A673 (cell line): ENCODE measurements at places on chromosomes 12 and 14.

GRCh38 chr12:45357539-45358417, 141.9 kb downstream of the ANO6 start:
- DNase-seq: no peak

GRCh38 chr12:77220586-77220985, 155.2 kb upstream of the E2F7 start:
- DNase-seq: peak; percentile 30

DNA sequence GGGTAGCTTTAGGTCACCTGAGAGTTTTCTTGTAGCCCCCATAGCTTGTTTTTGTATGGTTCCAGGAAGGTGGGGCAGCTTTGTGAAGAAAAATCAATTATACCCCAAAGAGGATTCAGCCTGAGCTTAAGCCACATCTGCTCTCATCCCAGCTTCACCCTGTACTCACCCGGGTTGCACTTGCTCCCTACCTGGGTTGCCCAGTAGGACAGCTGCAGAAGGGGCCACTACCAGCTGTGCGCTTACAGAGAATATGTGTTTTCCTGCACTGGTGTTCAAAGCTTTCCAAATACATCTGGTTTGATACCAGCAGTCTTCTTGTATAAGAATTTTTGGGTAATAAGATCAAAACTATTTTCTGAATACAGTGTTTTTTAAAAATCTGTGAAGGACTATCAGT, 3.0 kb upstream of the SLC38A1 start:
- no peak for DNase-seq

GRCh38 chr12:99431203-99431602, 216.3 kb upstream of the GARIN6 start:
- DNase-seq: no peak

- DNase-seq: no peak
Observed at GRCh38 chr14:105742531-105742848, 216.1 kb downstream of the TMEM121 start.

- DNase-seq: peak; percentile 42
Observed at GRCh38 chr14:49306152-49306751, 279.9 kb downstream of the RPS29 start.

DNA sequence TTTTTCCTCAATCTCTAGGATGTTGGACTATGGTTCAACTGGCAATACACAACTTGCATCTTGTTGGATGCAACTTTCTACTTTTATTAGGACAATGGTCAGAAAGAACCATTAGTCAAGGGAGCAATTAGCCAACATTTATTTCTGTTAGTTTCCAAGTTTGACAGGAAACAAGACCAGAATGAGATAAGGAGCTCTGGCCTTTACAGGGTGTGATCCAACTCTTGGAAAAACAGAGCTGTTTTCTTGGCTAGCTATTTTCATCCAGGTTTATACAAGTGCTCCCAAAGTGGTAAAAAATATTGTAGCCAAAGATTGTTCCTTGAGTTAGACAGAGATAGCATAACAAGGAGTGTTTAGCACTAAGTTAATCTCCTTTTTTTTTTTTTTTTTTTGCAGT, 3.9 kb upstream of the SYNE2 start:
- DNase-seq: no peak

- no peak for DNase-seq
Observed at GRCh38 chr12:93080452-93080851, 151.4 kb upstream of the EEA1 start.

DNA sequence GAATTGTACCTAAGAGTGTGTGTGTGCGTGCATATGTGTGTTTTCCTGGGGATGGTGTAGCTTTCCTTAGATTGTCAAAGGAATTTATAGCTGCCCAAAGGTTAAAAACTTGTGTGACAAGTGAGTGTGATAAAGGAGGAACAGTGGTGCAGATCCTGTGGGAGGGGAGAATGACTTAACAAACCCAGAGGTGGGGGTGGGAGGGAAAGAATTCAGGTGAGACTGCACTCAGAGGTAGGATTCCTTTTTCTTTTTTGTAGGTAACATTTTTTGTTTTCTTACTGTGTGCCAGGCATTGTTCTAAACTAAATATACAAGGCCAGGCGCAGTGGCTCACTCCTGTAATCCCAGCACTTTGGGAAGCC, 45.3 kb upstream of the SINHCAF start:
- DNase-seq: no peak

DNA sequence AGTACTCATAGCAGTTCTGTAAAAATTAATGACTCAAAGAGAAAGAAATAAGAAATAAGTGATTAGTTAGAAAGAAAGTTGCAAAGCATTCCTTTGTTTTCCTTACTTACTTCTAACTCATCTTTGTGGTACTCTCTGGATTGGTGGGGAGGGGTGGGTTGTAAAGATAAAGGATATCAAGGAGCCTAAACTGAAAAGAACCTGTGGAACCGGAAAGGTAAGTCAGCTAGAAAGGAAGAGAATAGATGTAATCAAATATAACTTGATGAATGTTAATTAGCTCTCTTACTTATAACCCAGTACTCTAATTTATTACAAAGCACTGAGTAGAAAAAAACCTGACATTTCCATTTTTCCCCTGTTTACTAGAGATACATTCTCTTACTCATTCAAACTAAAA, 37.5 kb upstream of the KRR1 start:
- DNase-seq: no peak

DNA sequence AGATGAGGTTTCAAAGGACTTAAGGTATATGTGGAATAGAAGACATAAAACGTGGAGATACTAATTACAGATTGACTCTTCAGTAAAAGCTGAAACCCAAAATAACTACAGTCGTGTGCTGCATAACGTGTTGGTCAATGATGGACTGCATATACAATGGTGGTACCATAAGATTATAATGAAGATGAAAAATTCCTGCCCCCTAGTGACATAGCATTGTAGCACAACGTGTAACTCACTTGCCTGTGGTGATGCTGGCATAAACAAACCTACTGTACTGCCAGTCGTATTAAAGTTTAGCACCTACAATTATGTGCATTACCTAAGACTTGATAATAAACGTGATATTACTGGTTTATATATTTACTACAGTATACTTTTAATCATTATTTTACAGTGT, 150.3 kb downstream of the LRRK2 start:
- DNase-seq: peak; percentile 32

GRCh38 chr14:77026930-77027537, 1.5 kb downstream of the IRF2BPL start:
- peak; percentile 82 for DNase-seq

GRCh38 chr14:78107166-78107565, 63.0 kb upstream of the NRXN3 start:
- DNase-seq: no peak

- peak; percentile 71 for DNase-seq
Observed at GRCh38 chr12:132600048-132601032, 10.0 kb downstream of the LRCOL1 start.

GRCh38 chr12:40921563-40922163, 229.4 kb downstream of the CNTN1 start:
- peak; percentile 49 for DNase-seq

GRCh38 chr12:112973011-112973735, 5.1 kb upstream of the OAS2 start:
- DNase-seq: no peak

DNA sequence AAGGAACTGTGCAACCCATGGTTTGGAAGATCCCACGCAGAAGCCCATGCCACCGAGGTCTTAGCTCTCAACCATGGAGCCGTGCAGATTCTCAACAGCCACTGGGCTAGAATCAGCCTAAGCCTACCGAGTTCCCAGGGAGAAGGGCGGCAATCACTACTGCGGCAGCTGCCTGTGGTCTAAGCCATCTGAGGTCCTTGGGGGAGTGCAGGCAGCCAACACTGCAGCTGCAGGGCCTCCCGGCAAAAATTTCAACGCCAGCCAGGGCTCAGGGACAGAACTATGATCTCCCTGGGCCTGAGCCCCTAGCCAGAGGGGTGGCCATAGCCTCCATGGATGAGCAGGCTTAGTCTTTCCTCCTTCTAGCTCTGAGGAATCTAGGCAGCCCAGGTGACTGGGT, 156.8 kb upstream of the CLEC14A start:
- DNase-seq: no peak

DNA sequence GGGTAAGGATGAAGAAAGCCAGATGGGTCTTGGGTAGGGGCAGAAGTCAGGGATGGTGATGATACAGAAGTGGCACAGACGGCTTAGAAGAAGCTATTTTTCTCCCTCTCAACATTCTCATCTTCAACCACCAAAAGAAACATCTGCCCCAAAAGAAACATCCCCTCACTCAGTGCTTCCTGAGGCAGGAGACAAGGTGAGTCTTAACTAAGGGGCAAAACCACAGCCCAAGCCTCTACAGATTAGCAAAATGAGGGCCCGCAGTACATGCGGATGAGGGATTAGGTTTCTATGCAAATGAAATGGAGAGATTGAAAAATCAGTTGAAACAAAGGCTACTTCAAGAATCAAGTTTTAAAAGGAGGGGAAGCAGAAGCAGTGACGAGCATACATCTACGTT, 241.3 kb upstream of the CCDC196 start:
- no peak for DNase-seq

DNA sequence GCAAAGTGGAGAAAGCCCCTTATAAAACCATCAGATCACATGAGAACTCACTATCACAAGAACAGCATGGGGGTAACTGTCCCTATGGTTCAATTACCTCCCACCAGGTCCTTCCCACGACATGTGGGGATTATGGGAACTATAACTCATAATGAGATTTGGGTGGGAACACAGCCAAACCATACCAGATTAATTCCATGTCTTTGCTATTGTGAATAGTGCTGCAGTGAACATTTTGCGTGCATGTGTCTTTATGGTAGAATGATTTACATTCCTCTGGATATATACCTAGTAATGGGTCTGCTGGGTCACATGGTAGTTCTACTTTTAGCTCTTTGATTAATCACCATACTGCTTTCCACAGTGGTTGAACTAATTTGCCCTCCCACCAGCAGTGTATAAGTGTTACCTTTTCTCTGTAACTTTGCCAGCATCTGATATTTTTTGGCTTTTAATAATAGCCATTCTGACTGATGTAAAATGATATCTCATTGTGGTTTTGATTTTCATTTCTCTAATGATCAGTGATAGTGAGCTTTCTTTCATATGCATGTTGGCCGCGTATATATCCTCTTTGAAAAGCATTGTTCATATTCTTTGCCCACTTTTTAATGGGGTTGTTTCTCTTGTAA, 29.7 kb upstream of the SAV1 start:
- DNase-seq: peak; percentile 53
